Stimulated activated CD8-positive, alpha-beta memory T cell treated with anti-CD3 and anti-CD28 coated beads, Interleukin-2, amount 100 ng/mL, for 1 hour (primary cell): ENCODE measurements at places on chromosomes 13 and 19.

- DNase-seq, result no peak
Measured at GRCh38 chr13:75135325-75135825, 346.6 kb downstream of the TBC1D4 start.

GRCh38 chr13:32045982-32046785 lies 14.6 kb downstream of the FRY start:
- DNase-seq, result no peak

- DNase-seq, result no peak
Measured at GRCh38 chr13:112733112-112733511, 43.3 kb downstream of the ATP11A start.

GRCh38 chr13:43520351-43520750 lies 266.4 kb downstream of the ENOX1 start:
- DNase-seq, result no peak

DNA sequence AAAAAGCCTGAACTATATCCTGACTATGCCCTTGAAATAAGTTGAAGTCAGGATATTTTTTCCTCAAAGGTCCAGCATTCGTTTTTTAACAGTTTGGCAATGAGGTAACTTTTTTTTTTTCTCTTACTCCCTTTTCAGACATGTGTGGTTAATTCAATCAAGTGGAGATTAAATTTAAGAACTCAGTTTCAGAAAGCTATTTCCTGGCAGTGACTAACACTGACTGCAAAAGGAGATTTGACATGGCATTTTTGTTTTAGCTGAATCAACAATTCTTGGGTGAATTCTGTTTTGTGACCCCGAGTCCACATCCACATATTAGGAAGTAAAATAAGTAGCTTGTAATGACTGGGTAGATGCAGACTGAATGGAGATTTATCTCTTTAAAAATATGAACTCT lies 716.4 kb downstream of the PCDH9 start:
- DNase-seq, result no peak

- DNase-seq, result no peak
Measured at GRCh38 chr19:30870876-30871275, 478.4 kb downstream of the TSHZ3 start.

DNA sequence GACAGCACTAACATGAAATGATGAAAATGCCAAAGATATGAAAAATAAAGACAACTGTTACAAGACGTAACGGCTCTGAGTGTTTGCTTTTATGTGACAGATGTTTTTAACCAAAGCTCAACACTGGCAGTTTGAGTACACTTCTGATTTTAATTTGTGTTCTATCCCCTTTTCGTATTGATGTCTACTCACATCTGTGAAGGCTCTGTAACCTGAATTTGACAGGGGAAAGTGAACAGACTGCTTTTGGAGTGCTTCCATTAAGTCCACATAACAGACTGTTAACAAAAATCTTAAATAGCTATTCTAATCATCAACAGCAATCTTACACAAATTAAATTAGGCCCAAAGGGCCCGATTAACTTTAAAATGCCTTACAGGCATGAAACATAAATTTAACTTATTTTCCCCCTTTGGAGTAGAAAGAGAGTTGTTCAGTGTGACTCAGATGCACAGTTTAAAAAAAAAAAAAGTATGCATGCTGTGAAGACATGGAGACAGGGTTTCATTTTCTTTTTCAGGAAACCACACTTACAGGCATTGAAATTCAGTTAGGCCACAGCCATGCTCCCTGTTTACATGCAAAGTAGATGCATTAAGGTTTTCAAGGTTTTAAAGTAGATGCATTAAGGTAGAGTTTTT lies 16.3 kb upstream of the RNASEH2B start:
- DNase-seq, result no peak

DNA sequence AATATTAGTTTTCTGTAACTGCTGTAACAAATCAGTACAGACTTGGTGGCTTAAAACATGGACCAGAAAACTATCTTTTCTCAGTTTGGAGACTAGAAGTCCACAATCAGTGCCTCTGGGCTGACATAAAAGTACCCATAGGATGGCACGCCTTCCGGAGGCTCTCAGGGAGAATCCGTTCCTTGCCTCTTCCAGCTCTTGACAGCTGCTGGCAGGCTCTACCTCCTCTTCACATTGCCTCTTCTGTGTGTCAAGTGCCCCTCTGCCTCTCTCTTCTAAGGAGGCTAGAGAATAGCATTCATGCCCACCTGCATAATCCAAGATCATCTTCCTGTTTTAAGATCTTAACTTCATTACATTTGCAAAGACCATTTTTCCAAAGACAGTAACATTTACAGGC lies 1194.2 kb downstream of the EFNB2 start:
- no peak for DNase-seq
